ENCODE measurements at places on chromosomes 7 and 10. TPM values are rescaled to one million over a fixed set of nuclear protein-coding genes. Genes with fewer than 3 reads are reported as not detected.

FLNC gene
- total RNA-seq: 0.02 TPM

DNA sequence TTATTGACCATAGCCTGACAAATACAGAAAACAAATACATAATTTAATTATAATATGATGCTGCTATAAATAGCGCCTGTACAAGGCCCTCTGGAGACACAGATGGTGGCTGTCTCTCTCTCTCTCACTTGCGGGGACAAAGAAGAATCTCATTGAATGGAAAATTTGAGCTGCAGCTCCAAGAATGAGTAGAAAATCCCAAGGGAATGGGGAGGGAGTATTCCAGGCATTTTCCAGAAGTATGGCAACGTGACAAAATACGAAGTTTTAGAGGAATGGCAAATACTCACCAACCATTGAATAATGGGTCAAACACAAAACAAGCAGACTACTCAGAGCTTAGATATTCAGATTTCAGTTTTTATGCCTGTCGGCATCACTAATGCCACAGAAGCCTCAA, 179.9 kb downstream of the NRP1 start:
- no peak for DNase-seq

DNA sequence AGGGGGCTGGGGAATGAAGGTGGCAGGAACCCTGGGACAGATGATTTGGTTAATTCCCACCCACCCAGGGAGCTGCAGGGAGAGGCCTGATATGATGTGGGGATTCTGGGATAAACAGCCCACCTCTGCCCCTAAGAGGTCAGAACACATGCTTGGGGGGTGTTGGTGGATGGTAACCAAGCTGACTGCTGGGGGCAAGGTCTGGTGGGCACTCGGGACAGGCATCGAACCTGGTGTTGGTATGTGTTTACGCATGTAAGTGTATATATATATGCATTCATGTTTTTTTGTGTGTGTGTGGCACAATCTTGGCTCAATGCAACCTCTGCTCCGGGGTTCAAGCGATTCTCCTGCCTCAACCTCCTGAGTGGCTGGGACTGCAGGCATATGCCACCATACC, 80.7 kb upstream of the TMEM248 start:
- no peak for DNase-seq

- no peak for DNase-seq
These were observed 60.2 kb downstream of the PLPP4 start for GRCh38 chr10:120517196-120517595.

- DNase-seq: no peak
These were observed 285.0 kb upstream of the HABP2 start for GRCh38 chr10:113267619-113268562.

GRCh38 chr7:50266635-50267386, 37.7 kb upstream of the IKZF1 start:
- peak; percentile 82 for DNase-seq

DNA sequence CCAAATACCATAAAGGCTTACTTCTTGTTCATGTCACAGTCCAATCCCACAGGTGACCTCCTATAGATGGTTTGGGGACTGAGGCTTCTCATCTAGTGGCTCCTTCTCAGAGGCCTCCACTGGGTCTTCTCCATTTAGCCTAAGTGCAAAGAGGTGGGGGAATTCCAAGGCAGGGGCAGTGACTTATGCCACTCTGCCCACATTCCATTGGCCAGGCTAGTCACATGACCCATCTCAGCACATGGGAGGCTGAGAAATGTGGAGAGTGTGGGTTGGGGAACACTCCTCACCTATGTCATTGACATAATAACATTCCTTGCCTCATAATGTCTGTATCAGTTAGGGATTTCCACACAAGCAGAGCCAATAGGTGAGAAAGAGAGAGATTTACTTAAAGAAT, 104.3 kb upstream of the PLXNA4 start:
- no peak for DNase-seq

DNA sequence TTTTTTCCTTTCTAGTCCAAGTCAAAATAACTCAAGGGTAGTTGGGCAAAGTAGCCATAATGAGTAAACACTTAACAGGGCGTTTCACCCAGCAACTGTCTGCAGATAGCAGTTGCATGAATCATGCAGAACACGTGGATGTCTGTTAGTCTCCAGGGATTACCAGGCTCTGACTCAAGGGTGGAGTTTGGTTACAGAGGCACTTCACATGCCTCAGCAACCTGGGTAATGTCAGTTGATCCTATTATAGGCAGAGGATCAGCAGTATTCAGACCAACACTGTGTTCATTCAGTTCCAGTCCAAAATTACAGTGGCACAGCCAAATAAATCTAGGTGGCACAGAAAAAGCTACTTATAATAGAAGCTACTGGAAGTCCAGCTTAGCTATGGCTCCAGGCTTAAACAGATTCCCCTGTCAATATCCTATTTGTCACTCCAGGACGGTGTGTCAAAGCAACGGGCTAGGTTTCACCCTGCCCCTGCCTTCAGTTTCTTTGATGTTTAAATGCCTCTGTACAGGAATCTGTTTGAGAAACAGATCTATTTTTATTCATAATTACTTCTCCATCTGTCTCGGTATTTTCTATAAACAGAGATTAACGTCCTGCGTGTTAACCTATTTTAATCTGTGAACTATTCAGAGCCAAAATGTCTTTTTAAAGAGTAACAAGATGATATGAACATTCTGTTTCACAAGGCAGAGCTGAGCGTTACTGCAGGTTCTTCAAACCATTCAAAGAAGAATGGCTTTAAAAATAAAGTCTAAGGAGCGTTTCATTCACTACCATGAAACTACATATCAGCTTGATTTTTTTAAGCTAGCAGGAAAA, 162.6 kb upstream of the AKR1E2 start:
- peak; percentile 38 for DNase-seq

DNA sequence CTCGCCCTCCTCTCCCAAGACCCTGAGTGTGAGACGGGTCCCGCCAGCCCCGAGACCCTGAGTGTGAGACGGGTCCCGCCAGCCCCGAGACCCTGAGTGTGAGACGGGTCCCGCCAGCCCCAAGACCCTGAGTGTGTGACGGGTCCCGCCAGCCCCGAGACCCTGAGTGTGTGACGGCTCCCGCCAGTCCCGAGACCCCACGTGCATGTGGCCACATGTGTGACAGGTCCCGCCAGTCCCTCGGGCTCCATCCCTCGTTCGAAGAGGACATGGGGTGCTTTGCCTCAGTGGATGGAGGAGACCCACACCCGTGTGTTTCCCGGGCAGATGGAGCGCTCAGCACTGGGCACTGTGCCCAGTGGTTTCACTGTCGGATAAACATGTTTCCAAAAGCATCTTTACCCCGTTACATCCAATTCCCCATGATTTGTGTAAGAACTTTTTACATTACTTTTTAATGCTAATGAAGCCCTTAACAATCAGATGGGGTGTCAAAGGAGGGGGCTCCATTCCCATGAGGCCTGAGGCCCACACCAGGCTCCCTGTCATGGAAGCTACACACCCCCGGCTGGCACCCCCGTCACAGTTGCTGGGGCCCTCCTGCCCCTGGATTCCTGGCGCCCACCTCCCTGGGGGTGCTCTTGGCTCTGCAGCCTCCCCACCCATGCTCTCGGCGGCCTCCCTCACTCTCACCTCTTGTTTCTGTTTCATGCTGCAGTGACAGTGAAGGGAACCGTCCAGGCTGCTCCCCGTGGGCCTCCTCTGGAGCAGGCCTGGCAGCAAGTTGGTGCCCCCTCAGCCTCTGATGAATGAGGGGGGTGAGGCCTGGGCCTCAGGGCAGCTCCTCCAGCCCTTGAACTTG, 48.5 kb upstream of the CFAP46 start:
- DNase-seq: no peak

- DNase-seq: no peak
These were observed 11.8 kb upstream of the SLC18A3 start for GRCh38 chr10:49598164-49598856.

MEST gene
- total RNA-seq: 4.8 TPM

- DNase-seq: no peak
These were observed 107.7 kb upstream of the MPP7 start for GRCh38 chr10:28410420-28411135.

GRCh38 chr7:158247758-158248487, 339.7 kb downstream of the PTPRN2 start:
- DNase-seq: no peak

GRCh38 chr7:136016649-136017395, 39.7 kb upstream of the MTPN start:
- no peak for DNase-seq

- DNase-seq: peak; percentile 95
These were observed at the start of gene POLR1F for GRCh38 chr7:19708397-19709248. Gene POLR1F (minus strand): TSS chr7:19709037. CDS start chr7:19709016, 21 bp downstream.

AKR1D1 gene
- not detected for total RNA-seq

- no peak for DNase-seq
These were observed 491.8 kb upstream of the GHITM start for GRCh38 chr10:83647526-83647925.

SH3PXD2A gene
- 10.2 TPM for total RNA-seq

DNA sequence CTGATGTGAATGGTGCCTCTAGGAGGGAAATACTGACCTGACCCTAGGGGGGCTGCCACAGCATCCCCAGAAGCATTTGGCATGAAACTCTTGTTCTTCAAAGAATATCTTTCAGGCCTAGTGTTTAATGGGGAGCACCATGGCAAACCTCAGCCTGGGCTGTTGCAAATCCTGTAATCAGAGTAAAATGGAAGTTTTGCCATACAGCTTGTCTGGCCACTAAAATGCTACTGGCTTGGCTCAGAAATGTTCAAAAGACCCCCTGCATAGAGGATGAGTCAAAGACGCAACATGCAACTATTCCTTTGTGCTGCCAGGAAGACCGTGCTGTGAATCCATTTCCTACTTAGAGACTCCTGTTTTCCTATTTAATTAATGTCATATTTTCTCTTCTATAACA, 26.7 kb downstream of the HECW1 start:
- DNase-seq: no peak

DNA sequence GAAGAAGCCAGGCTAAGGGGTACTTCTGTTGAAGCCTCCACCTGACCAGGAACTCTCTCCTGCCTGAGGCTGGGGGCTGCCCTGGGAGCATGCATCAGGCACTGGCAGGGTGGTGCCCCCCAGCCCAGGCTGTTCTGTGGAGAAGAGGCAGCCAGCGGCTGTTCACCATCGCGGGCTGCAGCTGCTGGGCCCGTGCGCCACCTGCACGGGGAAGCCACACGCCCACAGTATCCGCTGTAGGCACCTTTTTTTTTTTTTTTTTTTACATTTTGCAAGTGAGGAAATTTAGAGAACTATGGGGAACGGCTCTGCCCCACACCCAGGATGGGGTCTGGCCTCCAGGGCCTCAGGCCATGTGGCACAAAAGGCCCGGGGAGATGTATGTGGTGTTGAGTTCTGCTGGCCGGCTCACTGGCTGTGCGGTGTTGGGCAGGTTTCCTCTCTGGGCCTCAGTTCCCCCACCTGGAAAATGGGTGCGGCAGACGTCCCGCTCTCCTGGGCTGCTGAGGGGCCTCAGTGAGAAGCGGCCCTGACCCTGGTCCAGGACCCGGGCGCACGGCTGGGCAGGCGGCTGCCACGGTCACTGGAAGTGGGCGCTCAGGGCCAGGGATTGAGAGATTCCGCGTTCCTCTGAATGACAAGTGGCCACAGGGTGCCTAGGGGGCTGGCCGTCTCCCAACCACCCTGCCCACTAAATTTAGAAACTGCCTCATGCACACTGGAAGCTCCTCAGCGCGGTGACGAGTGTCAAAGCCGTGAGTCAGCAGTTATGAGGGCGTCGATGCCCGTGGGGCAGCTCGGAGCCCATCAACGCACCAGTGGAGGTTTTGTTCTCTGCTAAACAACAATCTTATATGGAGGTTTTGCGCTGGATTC, 8.8 kb upstream of the INTS1 start:
- peak; percentile 49 for DNase-seq

DNA sequence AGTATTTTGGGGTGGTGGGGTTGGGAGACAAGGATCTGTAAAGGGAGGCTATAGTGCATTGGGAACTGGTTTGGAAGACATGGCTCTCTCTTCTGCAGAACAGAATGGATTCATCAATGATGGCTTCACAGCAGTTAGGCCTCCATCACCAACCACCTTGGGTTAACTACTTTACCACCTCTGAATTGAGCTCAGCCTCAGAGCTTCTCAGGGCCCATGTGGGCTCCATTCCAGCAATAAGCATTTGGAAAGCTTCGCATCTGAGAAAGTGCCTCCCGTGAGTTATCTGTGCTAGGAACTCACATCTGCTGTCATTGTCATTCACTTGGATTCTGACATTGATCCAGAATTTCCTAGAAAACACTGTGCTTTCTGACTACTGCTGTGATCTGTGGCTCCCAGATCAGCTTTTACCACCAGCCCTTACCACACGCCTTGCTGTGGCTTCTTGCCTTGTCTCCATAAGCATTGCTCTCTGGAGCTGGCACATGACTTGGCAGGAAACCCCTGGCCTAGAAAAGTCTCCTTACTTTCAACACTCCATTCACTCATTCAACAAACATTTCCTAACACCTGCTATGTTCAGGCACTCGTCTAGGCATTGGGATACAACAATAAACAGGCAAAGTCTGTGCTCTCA, 70.7 kb upstream of the ADO start:
- DNase-seq: peak; percentile 45

DNA sequence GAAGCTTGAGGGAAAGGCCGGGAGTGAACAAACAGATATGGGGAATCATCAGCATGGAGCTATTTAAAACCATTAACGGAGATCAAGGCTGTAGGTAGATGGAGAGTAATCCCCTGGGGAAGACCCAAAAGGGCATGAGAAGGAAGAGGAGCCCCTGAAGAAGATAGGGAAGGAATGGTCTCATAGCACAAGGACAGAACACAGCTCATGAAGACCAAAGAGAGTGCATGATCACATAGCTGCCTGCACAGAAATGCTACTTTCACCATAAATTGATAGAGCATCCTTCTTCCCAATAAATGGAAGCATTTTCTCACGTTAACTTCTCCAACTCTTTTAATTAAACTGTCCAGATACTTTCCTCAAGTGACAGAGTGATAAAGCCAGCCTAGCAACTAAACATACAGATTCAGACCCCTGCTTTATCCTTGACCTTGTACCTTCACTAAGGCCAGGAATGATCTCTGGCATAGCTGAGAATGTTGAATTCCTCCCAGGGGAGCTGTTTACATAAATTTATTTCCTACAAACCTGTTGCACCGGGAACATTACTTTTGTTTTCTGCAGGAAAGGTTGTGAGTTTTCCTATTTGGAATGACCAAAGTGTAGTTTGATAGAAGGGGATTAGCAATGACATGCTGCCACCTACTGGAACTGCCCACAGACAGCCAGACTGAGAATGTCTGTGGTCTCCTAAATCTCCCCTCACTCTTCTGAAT, 110.8 kb upstream of the LRGUK start:
- DNase-seq: no peak
